ENCODE measurements at places on chromosomes 11 and 22.

DNA sequence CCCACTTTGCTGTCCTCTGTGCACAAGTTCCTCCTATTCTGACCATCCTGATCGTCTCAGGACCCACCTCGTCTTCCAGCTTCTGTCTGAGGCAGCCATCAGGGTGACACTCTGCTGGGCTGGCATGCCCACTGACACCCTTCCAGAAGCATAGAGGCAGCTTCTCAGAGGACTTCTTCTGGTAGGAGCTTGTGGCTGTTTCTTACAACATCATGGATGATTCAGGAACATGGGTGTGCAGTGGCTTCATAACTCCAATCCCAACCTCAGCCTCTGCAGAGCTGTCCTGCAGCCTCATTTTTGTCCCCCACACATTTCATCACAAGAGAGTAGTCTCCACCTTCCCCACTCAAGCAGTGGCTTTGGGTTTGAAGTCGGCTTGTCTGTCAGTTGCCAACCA, 20.9 kb upstream of the CTR9 start:
- no peak for DNase-seq

DNA sequence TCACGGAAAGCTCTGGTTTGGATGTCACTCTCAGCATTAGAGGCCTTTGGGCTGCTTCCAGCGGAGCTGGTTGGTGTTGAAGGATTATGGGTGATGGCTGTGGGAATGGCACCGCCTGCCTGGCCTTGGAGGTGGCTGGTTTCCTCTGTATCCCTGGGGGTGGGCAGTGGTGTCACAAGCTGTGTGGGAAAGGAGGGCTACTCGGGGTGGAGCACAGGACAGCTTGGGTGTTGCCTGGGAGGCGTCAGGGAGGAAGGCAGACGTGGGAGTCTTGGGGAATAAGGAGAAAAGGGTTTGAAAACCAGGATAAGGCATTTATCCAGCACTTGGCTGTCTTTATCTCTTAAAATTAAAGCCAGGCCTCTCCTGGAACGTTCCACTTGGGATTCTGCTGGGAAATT, 71.8 kb downstream of the ADAMTS15 start:
- DNase-seq, result no peak

- DNase-seq, result no peak
Measured at GRCh38 chr22:39374191-39374590, 24.4 kb downstream of the SYNGR1 start.

DNA sequence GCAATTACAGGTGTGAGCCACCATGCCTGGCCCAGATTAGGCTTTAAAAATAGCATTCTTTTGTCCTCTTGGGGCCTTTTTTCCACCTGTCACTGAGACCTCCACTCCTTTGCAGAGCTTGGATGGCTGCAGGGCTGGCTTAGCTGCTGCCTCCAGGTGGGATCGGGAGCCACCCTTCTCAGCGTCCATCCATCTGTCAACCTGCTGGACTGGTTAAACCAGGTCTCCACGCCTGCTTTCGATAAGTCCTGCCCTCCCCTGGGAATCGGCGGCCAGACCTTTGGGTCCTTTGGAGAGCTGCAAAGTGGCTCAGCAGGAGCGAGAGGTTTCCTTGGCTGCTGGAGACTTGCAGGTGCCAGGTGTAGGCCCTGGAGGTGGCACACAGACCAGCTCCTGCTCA, 23.4 kb upstream of the GRAMD4 start:
- DNase-seq, result no peak

GRCh38 chr22:42655693-42656092, 6.5 kb upstream of the CYB5R3 start:
- no peak for DNase-seq

DNA sequence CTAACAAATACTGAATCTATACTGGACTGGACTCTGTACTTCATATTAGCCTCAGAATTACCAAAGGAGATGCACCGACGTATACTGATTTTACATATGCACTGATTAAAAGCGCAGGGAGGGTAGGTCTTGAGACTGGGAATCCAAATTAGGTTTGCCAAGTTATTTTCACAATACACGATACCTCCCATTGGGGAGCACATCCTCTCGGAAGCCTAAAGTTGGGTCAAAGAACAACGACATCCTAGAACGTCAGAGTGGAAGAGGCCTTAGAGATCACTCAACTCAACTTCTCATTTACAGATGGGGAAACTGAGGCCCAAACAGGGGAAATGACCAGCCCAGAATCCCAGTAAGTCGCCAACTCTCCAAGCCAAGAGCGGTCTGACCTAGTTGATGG, 626 bp downstream of the DNAL4 start:
- DNase-seq, result no peak

DNA sequence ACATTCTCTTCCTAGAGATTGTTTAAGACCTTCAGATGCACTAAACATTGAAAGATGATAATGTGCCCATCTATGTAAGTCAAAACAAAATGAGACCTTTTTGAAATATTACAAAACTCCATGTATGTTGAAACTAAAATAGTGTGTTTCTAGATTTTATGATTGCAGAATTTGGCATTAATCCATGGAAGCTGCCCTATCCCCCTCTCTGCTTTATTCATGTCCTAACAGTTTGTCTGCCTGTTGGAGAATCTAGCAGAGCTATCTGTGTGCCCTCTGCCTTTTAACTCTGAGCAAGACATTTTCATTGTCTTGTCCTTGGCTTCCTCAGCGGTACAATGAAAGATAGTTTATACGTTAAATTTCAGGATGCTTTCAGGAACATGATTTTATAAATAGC, 105.5 kb downstream of the FAT3 start:
- DNase-seq, result no peak

DNA sequence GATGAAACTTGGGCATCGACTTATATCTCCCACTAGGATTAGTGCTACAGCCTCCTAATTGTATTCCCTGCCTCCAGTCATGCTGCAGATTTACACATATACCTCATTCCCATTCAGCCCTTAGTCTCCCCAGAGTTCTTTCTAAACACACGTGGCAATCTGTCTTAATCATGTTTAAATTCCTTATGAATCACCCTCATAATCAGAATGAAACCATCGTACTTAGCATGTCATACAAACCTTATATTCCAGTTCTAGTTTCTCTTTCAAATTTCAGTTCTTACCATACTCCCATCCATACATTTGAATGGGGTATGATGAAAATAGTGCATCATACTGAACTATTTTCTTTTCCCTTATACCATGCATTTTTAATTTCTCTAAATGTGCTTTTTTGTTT, 6.0 kb upstream of the OR10A2 start:
- peak; percentile 3 for DNase-seq

- DNase-seq, result peak; percentile 89
Measured at GRCh38 chr22:24060375-24060788, 49.3 kb downstream of the CABIN1 start.

- no peak for DNase-seq
Measured at GRCh38 chr11:128576555-128576954, 10.8 kb downstream of the ETS1 start.

GRCh38 chr22:41435560-41435959, 11.0 kb downstream of the TOB2 start:
- DNase-seq, result no peak

DNA sequence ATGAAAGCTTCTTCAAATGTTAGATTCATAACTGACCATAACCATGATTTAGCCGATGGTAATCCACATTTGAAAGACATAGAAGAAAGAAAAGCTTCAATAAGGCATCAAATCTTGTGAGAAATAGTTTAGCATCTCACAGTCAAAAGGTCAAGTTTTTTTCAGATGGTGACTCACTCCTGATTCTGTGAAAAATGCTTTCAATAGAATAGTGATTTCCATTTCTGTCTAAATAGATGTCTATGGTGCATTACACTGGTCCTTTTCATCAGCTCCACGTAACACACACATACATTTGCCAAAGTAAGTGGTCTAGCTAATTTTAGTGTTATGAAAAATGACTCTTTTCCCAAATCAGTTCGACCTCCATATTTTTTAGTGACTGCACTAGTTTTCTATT, 139.2 kb downstream of the LRRC4C start:
- no peak for DNase-seq

DNA sequence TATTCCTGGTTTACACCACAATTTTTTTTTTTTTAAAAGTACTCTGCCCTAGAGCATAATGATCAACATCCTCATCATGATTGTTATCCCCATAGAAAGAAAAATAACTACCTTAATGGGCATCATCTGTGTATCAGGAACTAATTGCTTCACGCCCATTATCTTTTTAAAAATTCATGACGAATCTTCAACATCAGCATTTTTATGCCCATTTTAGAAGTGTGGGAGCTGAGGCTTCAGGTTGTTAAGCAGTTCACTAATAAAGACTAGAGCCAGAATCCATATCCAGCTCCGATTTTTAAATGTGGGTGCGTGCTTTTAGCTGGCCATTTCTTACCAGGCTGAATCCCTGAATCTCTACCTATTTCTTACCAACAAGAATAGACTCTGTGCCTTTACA, 92.9 kb upstream of the KCNA4 start:
- no peak for DNase-seq

DNA sequence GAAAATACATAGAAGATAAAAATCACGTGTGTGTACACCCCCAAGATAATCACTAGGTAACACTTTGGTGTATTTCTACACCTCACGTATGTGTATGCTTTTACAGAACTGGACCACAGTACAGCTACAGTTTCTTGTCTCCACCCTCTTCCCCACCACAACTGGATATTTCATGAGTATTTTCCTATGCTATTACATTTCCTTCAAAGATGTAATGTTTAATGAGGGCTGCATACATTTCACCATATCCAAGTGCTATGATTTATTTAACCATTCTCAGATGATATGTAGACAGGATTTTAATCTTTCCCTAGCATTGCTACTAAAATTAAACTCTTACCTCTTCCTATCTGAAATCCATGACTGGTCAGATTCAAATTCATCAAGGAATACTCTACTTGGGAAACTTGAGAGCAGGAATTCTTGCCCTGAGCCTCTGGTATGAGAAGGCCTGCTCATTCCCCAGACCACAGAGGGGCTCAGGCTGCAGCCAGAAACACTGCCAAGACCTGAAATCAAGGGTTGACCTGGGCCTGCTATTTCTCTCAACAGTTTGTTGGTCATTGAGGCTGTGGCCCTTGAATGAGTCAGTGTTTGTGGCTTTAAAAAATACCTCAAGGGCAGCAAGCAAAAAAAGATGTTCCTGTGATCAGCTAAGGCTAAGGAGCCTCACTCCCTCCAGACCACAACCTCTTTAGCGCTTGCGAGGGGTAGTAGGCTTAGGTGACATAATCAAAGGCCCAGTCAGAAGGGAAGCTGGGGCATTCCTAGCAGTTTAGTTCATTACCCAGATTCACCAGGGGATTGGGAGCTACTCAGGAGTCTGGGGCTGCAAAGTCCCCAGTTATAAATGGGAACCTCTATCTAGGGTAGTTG, 55.5 kb downstream of the ABTB2 start:
- DNase-seq, result peak; percentile 74

DNA sequence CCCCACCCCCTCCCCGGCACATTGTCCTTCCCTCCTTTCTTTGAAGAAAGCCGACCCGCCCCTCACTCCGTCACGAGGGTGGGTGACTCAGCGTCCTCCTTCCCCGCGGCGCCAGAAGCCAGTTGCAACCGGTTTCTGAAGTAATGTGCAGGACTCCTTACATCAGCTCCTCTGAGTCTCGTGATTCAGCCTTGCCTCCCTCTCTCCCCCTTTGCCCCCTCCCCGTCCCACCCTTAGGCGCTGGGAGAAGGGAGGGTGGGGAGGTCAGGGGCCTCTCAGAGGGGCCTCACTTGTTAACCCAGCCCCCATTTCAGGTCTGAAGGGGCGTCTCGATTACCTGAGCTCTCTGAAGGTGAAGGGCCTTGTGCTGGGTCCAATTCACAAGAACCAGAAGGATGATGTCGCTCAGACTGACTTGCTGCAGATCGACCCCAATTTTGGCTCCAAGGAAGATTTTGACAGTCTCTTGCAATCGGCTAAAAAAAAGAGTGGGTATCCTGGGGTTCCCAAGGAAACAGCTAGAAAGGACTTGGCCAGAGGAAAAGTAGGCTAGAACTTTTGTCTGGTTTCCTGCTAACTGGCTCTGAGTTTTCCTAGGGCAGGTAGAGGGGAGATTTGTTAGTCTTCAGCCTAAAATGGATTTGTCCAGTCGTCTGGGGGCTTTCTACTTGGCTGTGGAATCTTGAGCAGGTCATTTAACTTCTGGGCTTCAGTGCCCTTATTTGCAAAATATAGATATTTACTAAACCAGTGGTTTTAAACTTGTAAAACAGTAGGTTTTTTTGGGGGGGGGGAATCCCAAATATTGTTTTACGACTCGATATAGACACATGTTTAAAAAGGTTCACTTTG, 1.1 kb downstream of the SLC3A2 start:
- DNase-seq, result peak; percentile 97

GRCh38 chr11:31795706-31796498, 15.2 kb downstream of the PAX6 start:
- DNase-seq, result no peak

DNA sequence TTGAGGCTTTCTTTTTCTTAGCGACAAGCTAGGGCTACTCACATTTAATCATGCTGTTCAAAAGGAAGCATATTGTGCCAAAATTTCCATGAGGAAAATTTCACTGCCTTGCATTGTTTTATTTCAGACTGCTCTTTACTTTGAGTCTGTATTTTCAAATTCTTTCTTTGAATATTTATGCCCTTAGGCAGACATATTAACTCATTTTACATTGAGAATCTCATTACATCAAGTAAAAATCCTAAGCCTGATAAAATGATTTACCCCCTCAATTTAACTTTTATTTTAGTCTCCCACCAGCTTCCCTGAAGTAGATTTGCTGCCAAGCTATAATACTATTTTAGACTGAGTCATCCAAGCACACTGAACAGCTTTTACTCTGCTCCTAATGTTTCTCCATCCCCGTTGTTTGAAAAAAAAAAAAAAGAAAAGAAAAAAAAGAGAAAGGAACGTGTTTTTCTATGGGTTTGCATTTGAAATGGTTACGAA, 189.3 kb upstream of the MTMR2 start:
- peak; percentile 45 for DNase-seq

DNA sequence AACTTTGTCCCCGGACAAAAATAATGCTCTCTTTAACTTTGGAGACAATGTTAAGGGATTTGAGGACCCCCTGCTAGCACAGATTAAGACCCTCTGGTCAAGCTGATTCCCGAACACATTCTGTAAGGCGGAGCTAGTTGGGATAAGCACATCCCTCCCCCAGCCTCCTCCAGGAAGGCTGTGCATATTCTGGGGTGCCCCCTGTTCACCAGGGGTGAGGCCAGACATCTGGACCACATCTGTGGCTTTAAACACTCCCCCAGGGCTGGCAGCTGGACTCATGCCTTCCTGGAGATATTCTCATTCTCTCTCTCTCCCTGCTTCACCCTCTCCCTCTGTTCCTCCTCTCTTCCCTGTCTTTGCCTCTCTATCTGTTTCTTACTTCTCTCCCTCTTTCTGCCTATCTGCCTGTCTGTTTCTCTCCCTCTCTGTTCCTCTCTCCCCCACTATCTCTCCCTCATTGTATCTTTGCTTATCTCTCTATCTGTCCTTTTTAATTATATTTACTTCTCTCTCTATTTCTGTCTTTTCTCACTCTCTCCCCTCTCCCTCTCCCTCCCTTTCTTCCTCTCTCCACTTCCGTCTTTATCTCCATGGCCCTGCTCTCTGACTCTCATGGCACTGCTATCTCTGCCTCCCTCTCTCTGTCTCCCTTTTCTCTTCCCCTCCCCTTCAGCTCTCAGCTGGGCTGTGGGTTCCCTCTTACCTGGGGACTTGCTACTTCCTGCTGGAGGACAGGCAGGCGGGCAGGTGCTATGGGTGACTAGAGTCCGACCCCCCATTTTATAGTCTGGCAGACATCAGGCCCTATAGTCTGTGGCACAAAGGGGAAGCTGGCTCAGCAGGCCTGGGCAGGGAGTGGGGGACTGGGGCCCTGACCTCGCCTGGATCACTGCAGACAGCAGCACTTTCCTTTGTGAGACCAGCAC, at the start of gene CRYBB1:
Gene CRYBB1 (minus strand): TSS at position 757 of the 929 bp plus-strand sequence. CDS start 1,708 bp downstream, outside the sequence.
- DNase-seq, result peak; percentile 18
